ENCODE measurements at places on chromosomes 5 and 9. TPM values are rescaled to one million over a fixed set of nuclear protein-coding genes. Genes with fewer than 3 reads are reported as not detected.

GRCh38 chr5:173490681-173491080, 125.8 kb downstream of the BOD1 start:
- no peak for DNase-seq

- no peak for DNase-seq
Measured at GRCh38 chr5:178077751-178078150, 35.6 kb upstream of the N4BP3 start.

- DNase-seq: no peak
Measured at GRCh38 chr5:32230356-32231099, 56.4 kb upstream of the GOLPH3 start.

GRCh38 chr9:115015018-115015635, 84.7 kb upstream of the TNFSF8 start:
- peak; percentile 40 for DNase-seq

DNA sequence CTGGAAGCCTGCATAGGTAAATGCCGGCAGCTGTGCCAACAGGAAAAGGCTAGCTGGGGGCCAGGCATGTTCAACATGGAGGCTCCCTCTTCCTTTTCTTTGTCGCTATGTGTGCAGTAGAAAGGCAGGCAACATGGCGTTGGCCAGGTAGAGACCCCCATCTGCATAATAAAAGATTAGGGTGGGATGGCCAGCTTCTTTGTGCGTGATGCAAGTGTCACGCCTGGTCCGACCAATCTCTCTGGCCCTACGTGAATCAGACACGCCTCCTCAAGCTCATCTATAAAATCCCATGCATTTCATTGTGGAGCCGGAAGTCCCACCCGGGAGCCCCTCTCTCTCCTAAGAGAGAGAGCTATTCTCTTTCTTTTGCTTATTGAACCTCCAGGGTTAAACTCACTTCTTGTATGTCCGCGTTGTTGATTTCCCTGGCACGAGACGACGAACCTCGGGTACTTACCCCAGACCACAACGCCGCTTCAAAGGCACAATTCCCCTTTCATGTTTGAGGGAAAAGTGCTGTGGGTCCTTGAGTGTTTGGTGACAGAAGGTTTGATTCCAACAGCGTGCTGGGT, 25.0 kb upstream of the C5orf47 start:
- no peak for DNase-seq

- peak; percentile 87 for DNase-seq
Measured at GRCh38 chr5:75601996-75602395, 9.3 kb upstream of the ANKDD1B start.

DNA sequence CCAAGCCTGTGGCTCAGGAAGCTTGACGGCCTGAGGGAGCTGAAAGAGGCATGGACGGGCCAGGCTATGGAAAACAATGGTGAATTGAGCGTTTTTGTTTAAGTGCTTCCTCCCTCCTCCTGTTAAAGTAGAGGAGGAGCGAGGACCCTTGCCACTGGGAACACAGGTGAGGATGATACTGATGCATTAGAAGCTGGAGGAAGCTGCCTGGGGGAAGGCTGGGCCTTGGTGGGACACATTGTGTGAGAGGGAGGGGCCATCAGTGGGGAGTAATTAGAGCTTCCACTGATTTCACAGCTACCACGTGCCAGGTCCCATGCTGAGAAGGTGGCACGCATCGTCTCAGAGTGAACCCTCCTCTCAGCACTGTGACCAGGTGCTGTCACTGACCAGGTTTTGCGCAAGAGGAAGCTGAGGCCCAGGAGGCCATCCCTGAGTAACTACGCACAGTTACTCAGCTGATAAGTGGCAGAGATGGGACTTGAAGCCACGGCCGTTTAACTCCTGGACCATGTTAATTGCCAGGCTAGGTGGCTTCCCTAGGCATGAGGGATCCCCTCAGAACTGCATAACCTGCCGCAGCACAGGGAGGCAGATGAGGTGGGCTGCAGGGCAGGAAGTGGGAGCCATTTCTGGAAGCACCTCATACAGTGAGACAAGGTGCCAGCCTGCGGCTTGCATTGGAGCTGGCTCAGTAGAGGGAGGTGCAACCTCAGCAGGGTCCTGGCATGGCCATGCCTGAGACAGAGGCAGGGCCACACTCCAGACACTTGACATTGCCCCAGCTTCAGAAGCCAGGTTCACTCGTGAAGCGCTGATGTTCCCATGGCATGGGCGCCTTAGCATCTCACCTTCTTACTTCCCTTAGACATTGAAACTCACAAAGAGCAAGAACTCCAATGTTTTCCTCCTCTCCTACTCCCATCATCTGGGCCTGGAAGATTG, 195.3 kb upstream of the MVB12B start:
- no peak for DNase-seq

DNA sequence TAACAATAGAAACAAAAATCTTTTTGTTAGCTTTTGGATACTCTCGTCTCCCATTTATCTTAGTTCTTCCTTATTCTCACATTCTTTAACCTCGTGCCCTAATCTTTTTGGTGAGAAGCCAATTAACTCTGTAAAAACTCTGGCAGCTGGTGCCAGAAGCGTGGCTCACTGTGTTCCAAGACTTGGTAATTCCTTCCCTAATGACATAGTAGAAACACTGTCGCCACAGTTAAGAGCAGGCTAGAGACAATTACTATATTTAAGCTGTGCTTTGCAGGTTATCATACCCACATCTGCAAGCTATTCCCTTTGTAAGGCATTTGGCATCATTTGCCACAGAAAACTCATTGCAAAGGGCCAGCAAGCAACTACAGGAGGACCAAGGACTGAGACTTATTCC, 160.9 kb upstream of the PIK3R1 start:
- no peak for DNase-seq

DNA sequence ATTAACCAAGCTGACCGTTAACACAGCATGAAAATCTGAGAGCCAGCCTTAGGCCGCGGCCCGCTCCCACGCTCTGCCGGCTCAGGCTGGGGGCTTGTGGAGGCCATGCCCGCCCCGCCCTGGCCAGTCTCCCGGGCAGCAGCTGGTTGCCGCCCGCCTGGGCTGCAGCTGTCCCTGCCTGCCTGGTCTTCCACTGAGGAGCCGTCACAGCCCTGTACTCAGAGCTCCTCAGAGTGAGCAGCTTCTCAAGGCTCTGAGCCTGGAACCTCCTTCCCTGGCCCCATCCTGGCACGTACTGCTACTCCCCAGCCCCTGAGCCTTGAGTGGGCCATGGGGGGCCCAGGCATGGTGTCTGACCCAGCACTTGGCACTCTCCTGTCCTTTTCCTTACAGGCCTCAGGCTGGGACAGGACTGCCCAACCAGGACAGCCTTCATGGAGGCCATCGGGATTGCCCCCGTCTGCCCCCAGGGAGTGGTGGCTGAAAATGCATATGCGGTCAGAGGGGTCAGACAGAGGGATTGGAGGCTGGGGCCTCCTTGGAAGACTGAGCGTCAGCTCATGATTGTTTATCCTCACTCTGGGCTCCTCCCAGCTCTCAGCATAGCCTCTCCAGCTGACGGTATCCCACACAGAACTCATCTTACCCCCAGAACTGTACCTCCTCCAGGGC, 11.9 kb downstream of the FGFR4 start:
- DNase-seq: no peak

DNA sequence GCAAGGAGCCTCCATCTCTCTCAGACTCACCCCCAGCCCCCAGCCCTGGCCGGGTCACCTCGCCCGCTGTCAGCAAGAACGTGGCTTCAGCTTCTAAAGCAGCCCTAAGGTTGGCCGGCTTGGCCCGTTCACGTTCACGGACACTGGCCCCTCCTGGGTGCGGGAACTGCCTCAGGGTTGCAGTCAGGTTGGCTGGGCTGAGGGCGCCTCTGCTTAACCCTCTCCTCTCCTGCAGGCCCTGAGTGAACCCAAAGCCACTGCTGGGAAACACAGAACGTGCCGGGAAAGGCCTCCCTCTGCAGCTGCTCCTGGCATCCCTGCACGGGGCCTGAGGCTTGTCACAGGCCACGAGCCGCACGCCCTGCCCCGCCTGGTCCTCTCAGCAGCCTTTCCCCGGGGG, 40.1 kb upstream of the UBAC1 start:
- no peak for DNase-seq

DNA sequence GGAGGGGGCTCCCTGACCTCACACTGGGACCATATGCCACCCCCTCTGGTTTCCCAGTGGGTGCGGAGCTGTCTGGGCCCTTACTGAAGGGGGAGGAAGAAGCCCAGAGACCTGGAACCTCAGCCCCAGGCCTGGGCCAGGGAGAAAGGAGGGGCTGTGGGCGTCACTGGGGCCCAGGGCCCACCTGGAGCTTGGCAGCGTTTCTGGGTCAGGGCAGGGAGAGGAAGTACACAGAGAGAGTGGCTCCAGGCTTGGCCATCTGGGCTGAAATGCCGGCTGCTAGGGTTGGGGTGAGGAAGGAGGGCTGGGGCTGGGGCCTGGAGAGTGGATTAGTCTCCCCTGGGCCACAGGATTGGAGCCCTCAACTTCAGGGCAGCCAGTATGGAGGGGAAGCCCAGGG, 6.4 kb upstream of the DAB2IP start:
- no peak for DNase-seq

GRCh38 chr9:4829969-4830368, 37.2 kb downstream of the RCL1 start:
- DNase-seq: peak; percentile 35

DNA sequence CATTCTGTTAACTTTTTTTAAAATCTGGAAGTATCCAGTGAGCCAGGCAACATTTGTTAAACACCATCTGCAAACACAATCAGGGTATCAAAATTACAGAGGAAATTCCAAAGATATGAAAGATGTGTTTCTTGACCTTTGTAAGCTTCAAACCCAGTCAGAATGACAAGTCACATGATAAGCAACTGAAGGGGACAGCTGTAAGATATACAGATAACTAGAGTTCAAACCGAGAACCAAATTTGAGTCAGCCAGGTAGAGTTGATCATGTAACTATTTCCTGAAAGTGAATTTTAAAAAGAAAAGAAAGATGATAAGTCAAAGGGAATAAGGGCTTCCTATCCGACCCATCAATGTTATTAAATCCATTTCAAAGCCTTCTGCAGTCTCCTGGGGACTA, 196.2 kb downstream of the DEPDC1B start:
- DNase-seq: no peak

DNA sequence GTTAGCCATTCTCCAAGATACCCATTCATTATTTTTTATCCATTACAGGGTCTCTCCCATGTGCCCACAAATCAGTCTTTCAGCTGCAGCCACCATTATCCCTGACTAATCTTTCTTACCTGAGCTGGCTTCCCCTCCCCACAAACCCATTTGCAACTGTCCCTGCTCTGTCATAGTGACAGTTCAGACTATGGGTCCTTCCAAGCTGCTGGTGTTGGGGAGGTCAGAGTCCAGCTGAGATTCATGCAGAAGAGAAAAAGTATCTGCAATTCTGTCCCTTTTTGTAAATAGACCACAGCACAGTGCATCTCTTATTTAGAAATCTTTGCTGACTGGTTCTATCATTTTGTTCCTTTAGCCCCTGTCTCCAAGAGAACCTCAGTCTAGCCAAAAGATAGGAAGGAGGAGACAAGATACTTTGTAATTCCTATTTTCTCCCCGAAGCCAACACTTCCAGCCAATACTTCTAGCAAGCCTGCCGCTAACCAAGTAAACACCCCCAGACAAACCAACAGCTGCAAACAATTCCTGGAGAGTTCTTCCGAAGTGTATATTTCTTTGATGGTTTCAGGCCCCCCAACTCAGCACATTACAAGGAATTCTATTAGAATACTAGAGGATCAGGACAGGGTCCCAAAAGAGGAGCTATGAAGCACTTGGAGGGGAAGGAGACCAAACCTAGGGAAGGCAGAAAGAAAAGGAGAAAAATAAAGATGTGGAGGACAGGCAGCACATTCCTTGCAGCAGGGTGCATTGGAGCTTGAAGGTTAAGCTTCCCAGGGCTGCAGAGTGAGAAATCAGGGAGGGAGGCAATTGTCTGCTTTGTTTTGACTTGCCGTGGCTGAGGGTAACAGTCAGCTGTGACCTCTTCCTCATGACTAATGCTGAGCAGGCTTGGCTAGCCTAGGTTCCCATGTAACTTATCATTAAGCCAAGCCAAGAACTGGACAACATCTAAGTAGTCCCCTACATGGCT, 148.5 kb downstream of the SGCD start:
- peak; percentile 78 for DNase-seq

DNA sequence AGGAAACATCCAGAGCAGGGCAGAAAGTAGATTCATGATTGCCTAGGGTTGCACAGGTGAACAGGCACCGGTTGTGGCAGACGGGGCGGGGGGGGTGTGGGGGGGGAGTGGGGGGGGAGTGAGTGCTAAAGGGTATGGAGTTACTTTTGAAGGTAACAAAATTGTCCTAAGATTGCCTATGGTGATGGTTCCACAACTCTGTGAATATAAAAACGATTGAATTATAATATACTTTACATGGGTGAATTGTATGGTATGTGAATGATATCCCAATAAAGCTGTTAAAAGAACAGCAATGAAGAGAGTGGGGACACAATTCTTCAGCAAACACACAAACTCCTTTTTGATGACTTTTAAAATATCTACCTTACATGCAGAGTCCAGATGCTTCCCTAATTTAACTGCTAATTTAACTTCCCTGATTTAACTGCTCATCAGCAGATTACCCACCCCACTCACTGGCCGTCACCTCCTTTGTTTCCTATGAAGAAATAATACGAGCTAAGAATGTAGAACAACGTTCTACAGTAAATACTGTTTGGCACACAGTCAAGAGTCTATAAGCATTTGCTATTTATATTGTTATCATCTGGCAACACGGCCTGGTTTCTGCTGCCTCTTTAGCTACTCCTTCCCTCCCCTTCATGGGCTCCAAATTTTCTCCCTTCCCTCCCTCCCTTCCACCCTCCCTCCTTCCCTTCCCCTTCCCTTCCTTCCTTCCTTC, 83.5 kb downstream of the PTCH1 start:
- no peak for DNase-seq

- no peak for DNase-seq
Measured at GRCh38 chr9:93093877-93094657, 1.9 kb upstream of the CARD19 start.

DNA sequence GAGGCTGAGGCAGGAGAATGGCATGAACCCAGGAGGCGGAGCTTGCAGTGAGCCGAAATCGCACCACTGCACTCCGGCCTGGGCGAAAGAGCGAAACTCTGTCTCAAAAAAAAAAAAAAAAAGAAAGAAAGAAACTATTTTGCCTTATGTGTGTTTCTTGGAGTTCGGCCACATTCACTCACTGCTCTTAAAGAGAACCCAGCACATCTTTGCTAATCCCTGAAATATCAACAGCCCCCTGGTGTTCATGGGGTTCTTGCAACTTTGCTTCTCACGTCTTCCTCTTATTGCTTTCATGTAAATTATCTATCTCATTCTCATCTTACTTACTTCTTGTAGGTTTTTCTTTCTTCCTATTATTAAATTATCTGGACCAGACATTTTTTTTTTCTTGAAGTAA, 126.3 kb upstream of the ASTN2 start:
- no peak for DNase-seq

Gene FBP1
- total RNA-seq: not detected

Gene PPP3R2
- not detected for total RNA-seq

Gene PRUNE2
- total RNA-seq: not detected

Gene PLAC8L1
- not detected for total RNA-seq

Gene TMED9
- total RNA-seq: 352 TPM

Gene SLC34A3
- not detected for total RNA-seq

Gene SLIT3
- total RNA-seq: 7.3 TPM

Gene DUSP1
- 319 TPM for total RNA-seq

Gene OLFM1
- not detected for total RNA-seq

Gene ANKRD18A
- total RNA-seq: not detected

Gene GPR151
- not detected for total RNA-seq

Gene PRDM9
- not detected for total RNA-seq

Gene LECT2
- total RNA-seq: not detected

Data from HFFc6 (cell line).